Fibroblast of gingiva (primary cell): ENCODE measurements at places on chromosomes 6 and 20.
A peak's percentile ranks its signal among the peaks of the same experiment; 100 is the strongest.

DNA sequence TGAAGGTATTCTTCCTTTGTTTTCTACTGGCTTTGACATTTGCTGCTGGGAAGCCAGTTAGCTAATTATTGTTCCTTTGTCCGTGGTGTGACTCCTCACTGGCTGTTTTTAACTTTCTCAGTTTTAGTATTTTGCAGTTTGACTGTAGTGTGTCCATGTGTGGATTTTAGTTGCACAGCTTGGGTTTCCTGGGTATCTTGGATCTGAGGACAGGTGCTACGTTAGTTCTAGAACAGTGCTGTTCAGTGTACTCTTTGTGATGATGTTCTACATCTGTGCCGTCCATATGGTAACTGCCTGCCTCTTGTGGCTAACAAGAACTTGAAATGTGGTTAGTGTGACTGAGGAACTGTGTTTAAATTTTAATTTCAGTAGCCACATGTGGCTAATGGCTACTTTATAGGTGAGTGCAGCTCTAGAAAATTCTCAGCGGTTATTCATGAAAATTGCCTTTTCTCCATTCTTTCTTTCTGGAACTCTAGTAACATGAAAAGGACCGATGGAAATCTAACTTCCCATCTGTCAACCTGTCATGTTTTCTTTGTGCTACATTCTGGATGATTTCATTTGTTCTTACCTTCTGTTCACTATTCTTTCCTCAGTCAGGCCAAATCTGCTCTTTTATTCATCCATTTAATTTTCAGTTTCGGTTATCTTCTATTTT, 7.4 kb downstream of the SNX9 start:
- no peak for DNase-seq

- peak; percentile 78 for DNase-seq
These were observed 79.7 kb downstream of the SMLR1 start for GRCh38 chr6:130906736-130907381.

DNA sequence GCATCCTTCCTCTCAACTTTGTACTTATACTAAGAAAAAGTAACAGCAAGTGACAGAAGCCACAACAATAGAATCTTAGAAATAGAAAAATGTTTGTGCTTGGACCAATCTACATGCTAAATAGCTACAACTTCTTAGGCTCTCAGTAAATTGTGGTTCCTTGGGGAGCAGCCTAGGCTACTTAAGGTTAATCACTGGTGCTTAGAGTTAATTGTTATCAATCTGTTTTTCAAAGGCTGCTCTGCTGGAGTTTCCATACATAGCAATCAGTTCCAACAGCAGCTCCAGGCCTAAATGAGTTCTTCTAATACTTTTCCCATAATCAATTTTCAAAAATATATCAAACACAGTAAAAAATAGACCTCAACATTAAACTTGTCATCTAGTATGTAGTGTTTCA, 571.4 kb downstream of the EPHA7 start:
- DNase-seq, result no peak

DNA sequence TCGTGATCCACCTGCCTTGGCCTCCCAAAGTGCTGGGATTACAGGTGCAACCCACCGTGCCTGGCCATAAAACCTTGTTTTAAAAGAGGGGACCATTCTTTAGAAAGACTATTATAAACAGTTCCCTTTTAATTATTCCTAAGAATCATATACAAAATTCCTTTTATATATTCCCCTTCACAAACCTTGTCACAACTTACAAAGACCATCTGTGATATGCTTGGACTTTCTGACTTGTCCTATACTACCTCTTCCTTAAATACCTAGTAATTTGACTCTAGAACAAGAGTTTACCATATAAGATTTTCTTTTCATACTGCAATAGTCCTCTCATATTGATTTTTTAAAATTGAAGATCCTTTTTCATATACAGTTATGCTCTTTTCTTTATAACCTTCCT, 135.8 kb upstream of the PRSS16 start:
- no peak for DNase-seq

DNA sequence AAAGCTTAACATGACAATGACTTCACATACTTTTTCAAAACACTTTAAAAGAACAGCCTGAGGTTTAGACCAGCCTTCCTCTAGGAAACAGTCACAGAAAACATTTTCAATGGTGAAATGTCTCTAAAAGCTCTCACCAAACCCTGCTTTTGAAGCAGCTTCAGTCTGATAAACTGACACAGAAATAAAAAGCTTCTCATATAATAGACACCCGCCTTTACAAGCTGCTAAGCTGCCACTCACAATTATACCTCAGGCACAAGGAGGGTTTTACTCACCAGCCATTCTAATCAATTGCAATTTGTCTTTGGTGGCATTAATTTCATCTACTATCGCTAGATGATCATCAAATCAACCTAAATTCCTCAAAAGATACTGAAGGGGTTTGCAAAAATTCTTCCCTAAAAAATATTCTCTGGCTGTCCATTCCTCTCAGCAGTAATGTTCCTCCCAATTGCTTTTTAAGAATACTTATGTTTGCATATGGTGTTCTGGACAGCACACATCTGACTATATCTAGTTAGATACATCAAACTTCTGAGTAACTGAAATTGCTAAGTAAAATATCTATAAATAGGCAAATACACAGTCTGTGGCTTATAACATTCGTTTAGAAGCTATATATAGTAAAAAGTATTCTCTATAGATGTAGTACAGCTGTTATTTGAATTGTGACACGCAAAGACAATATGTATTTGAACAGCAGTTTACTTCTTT, 29.4 kb downstream of the KIF13A start:
- DNase-seq, result no peak

- no peak for DNase-seq
These were observed 83.4 kb downstream of the BMP6 start for GRCh38 chr6:7809346-7809745.

GRCh38 chr6:39322306-39322850, at the start of gene KCNK16:
KCNK16 (minus strand) TSS chr6:39322702; CDS start chr6:39322540, 162 bp downstream.
- no peak for DNase-seq

- no peak for DNase-seq
These were observed 11.3 kb downstream of the PPP1R3G start for GRCh38 chr6:5096482-5096881.

DNA sequence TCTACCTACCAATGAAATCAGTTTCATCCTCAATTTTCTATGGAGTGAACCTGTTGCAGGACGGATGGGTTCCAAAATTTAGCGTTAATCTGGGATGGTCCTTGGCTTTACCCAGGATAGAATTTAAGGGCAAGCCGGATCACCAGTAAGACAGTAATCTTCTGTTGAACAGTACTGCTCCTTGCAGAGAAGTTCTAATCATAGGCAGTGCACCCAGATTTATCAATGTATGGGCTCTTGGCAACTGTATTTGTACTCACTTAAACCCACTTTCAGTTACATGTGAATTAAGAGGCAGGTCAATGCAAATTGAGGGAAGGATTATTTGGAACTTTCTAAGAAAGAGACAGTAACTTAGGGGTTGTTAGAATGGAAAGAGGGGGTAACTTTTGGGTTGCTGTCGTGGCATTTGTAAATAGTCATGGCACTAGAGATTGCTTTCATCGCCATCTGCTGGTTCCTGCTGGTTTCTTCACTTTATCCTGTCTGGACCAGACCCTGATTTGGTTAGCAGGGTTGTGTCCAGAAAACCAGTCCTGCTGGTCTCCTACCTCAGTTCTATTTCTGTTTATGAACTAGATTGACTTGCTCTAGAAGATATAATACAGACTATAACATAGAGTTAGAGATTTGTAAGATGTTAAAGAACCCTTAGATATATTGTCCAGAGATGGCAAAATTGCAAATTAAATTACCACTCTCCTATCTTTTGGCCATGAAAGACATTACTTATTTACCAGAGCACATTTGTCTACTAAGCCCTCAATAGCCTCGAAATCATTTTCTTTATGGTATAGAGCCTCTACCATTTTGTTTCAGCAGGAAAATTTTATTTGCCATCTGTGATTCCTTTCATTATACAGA, 646.3 kb downstream of the UTRN start:
- peak; percentile 45 for DNase-seq

DNA sequence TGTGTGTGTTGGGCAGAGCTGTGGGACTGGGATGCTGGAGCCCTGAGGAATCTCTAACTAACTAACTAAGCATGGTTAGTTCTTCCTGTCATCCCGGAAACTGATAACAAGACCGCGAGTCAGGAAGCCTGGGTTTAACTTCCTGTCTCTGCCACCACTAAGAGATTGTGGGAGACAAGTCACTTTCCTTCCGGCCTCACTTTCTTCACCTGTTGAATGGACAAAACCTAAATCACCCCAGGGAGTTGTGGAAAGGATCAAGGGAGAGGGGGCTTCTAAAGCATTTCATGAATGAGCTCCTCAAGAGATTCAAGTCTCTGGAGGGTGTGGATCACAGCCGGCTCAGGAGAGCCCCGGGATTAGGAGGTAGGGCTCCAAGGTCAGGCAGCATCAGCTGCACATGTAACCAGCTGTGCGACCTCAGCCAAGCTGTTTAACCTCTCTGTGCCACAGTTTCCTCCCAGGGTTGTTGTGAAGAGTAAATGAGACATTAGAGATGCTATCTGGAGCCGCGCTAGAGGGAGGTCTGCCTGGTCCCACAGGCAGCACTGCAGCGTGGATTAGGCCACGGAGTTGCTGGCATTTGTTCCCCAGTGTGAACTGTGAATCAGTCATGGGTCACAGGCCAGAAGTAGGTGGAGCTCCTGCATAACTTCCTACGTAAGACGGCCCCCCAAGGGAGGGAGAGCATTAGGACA, 105.1 kb downstream of the TOX2 start:
- DNase-seq, result peak; percentile 13

GRCh38 chr6:166275714-166276166, 32.5 kb downstream of the PRR18 start:
- DNase-seq, result peak; percentile 44

DNA sequence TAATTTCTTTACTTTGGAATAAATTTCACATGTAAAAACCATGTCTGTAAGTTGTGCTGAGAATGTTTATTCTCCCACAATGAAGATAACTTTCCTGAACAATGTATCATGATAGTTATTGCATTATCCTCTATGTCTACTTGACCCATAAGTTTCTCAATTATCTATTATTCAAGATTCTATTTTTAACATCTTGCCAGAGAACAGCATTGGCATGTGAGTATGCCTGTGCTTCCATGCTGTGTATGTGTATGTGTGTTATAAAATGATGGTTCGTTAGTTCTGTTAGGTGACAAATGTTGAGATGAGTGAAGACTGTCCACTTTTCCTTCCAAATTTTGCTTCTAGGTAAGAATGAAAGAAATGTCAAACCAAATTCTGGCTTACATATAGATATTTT, 111.9 kb downstream of the EYA4 start:
- no peak for DNase-seq

DNA sequence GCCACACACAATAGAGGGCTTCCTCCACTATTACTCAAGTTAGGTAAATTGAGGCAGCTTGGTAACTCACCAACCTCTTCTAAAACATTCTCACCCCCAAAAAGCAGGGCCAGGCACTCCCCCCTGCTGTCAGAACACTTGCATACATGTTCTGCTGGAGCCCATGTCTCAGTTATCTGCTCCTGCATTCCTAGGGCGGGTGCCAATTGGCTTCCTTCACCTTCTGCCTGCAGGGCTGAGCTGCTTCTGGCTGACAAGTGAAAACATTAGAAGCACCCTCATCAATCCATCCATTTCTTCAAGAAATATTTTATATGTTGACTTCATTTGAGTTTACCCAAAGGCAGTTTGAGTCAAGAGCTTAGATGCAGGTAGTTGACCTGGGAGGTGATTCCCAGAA, 4.5 kb upstream of the ENTPD6 start:
- DNase-seq, result no peak

- DNase-seq, result no peak
These were observed 53.6 kb downstream of the SCML4 start for GRCh38 chr6:107770541-107770940.

DNA sequence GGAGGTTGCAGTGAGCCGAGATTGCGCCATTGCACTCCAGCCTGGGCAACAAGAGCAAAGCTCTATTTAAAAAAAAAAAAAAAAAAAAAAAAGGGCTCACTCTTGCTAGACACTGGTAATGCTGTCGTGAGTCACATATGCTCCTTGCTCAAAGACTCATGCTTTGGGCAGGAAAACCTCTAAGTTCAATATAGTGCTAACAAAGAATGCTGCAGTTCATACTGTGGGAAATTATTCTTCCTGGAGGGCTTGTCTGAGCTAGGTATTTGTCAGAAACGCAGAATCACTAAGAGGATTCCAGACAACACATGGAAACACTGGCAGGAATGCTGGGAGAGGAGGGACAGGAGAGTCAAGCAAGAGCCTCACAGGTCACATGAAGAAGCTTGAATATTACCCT, 2.3 kb upstream of the LYRM2 start:
- no peak for DNase-seq

- DNase-seq, result peak; percentile 66
These were observed 80.4 kb upstream of the BTN3A2 start for GRCh38 chr6:26284537-26285142.

GRCh38 chr20:61311656-61312387, 59.8 kb downstream of the CDH4 start:
- no peak for DNase-seq

DNA sequence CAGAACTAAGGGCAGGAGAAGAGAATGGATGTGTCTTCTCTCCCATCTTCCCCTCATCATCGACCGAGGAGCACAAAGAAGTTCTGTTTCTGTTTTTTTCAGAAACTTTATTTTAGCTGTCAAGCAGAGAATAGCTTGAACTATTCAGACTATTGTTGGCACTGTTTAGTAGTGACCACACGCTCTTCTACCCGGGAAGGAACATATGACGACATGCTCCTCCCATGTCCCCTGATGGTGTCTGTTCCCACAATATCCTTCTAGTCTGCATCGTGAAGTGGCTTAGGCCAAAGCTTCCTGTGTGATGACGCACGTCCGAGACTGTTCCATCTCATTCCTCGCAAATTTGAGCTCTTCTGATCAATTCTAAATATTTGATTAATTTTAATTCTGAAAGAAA, 27.2 kb upstream of the KIF25 start:
- DNase-seq, result no peak

GRCh38 chr6:29757282-29757681, 34.0 kb downstream of the HLA-F start:
- no peak for DNase-seq

DNA sequence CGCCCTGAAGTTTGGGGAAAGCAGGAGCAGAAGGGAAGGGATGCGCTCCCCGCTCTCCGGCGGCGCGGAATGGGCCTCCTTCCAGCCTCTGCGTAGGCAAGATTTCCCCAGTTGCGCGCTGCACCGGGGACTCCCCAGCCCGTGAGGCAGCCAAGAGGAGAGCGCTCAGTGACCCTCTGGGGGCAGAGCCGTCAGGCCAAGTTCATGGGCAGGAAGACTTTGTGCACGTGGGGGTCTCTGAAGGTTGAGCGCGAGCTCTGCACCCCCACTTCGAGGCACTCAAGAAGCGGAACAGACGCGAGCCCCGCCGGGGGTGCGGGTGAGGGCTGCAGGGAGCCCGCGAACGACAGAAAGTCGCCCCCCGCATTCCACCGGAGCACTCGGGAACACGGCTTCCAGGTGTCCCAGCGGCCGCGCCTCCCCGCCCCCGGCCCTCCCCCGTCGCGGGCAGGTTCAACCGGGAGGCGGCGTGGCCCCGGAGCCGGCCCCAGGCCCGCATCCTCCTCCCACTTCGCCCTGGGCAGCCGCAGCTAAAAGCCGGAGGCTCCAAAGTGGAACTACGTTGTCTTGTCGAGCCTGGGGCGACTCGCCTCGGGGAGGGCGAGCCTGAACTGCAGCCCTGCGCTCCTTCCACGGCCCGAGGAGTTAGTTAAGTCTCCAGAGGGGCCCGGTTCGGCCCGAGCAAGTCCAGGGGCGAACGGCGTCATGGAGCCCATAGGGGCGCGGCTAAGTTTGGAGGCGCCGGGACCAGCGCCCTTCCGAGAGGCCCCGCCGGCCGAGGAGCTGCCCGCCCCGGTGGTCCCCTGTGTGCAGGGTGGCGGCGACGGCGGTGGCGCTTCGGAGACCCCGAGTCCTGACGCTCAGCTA, at the start of gene PPP1R3G:
Gene PPP1R3G, plus strand, starts transcription at position 561 of the 867 bp plus-strand sequence. Its CDS starts 145 bp downstream, at position 706.
- peak; percentile 67 for DNase-seq

GRCh38 chr6:12393100-12393499, 102.9 kb downstream of the EDN1 start:
- DNase-seq, result no peak
